ENCODE measurements at places on chromosomes 1 and 21.

- DNase-seq: no peak
Measured at GRCh38 chr1:239302696-239303095, 83.7 kb upstream of the CHRM3 start.

DNA sequence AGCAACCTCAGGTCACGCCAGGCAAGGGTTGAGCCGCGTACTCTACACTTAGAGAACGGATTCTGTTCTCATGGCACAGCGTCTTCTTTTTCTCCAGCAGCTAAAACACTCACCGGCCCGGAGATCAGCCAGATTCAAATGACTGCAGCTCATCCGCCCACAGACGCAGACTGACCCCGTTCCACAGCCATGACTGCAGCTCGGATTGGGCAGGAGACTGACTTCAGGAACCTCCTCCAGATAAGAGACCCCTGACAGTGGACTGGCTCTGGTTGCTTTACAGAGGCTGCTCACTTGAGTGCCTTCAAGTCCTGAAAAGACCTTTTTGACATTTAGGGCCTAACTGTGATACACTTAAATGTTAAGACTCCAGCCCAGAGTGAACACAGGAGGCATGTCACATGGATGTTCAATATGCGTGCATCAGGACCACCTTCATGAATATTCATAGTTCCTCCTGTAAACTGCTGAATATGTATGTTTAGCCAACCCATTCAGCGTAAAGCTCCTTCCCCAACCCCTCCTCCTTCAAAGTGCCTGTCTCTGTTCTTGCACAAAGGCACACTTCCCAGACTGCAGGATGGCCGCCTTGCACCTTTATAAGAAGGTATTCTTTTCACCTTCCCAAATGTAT, 42.6 kb downstream of the BACE2 start:
- DNase-seq: no peak

GRCh38 chr1:29222686-29223085, 8.0 kb downstream of the MECR start:
- no peak for DNase-seq

DNA sequence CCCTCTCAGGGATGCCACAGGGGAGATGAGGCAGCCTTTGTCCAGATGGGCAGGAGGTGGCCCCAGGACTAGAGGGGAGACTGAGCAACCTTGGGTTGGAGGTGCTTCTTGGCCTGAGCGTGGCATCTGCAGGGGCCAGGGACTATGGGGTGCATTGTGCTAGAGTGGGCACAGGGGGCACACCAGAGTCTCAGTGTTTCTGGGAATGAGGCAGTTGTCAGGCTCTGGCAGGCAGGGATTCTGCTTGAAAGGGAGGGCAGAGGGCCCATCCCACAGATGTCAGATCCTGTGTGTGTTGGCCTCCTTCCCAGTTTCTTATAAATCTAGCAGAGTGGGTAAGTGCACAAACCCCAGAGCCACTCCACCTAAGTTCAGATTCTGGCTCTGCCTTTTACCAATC, 13.7 kb downstream of the LGR6 start:
- no peak for DNase-seq
